ENCODE measurements at places on chromosomes 7 and 10.
A peak's percentile ranks its signal among the peaks of the same experiment; 100 is the strongest.

- DNase-seq = no peak
Measured at GRCh38 chr10:71358277-71358676, 38.4 kb upstream of the CDH23 start.

- DNase-seq = no peak
Measured at GRCh38 chr10:66604195-66604594, 321.6 kb upstream of the LRRTM3 start.

GRCh38 chr7:77806425-77806824 is 7.9 kb downstream of the PHTF2 start:
- no peak for DNase-seq

- DNase-seq = no peak
Measured at GRCh38 chr10:11135709-11136108, 118.0 kb downstream of the CELF2 start.

GRCh38 chr10:58647376-58648112 is 134.9 kb downstream of the BICC1 start:
- no peak for DNase-seq

DNA sequence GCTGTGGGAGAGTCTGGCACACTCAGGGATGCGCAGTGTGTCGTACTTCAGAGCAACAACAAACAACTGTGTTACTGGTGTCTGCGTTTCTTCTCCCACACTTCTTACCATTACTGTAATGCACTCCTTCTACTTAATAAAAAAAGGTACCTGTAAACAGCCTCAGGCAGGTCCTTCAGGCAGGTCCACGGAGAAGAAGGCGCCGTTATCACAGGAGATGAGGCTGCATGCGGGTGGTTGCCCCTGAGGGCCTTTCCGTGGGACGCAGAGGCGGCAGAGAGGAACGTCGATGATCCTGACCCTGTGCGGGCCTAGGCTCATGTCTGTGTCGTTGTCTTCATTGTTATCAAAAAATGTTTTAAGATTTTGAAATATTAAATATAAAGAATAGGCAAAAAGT is 29.4 kb downstream of the NKX6-2 start:
- no peak for DNase-seq

DNA sequence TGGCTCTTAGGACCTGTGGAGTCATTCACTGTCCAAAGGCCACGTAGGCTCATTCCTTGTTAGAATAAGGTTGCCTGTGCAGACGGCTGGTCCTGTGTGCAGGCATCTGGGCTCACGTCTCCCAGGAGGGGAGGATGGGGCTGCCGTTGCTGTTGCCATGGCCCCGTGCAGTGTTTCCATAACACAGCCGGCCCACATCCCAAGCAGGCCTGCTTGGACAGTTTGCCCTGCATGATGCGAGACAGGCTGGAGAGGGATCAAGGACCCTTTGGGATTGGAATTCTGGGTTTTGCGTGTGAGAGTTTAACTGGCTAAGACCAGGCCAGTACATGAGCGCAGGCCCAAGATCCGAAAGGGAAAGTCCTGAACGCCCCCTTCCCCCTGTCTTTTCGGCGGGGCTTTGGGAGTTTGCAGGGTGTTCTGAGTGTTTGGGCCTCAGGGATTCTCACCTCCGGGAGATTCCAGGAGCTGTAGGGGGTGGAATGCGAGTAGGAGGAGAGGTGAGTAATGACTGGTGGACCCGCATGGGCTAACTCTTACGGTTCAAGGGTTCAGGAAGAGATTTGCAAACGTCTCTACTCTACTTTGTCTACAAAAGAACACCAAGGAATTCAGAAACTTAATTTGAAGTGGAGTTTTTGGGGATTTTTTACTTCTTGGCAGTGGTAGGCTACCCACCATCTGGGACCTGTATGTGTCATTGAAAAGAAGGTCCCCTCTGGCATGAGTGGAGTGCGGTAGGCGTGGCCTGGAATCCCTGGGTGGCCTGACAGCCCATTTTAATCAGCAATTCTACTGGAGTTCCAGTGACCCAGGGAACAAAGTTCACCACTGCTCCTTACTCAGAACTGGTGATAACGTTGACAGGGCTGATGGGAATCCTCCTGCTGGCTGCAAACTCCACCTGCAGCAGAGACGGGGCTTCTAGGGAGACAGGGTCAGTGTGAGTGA is 125.4 kb downstream of the ITIH5 start:
- no peak for DNase-seq

DNA sequence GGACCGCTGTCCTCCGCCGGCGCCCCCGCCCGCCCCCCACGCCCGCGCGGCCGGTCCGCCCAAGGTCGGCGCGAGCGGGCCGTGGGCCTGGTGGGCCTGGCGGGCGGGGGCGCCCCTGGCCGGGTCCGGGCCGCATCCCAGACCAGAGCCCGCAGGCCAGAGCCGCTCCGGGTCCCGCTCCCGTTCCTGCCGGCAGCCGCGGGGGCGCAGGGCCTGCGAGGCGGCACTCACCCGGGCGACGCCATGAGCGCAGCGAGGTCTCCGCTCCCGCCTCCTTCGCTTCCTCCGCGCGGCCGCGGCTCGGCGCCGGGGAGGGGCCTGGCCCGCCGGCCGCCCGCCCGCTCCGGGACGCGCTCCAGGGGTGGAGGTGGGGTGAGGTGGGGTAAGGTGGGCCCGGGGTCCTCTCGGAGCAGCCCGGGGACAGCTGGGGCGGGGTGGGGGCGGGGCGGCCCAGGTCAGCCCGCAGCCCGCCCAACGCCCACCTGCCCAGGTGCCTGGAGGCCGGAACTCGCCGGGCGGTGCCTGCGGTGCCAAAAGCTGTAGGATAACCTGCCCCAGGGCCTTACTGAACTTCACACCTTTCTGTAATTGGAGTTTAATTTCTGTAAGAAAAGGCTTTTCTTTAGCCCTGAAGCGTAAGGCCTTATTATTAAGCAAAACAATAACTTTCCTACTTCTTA is at the start of gene URGCP:
Gene URGCP, minus strand, starts transcription at position 266 of the 680 bp plus-strand sequence. Its CDS starts 21 bp downstream, at position 245.
- DNase-seq = no peak

- DNase-seq = peak; percentile 33
Measured at GRCh38 chr10:66180581-66181318, 745.1 kb upstream of the LRRTM3 start.

GRCh38 chr7:16826060-16826459 is 21.3 kb upstream of the AGR2 start:
- DNase-seq = no peak

- peak; percentile 89 for DNase-seq
Measured at GRCh38 chr10:77501152-77501845, 136.3 kb downstream of the KCNMA1 start.

- DNase-seq = no peak
Measured at GRCh38 chr10:45199205-45199740, 116.1 kb downstream of the OR13A1 start.

- DNase-seq = no peak
Measured at GRCh38 chr10:32159264-32159663, 103.0 kb upstream of the KIF5B start.

GRCh38 chr10:66982792-66983474 is 57.1 kb downstream of the LRRTM3 start:
- no peak for DNase-seq

DNA sequence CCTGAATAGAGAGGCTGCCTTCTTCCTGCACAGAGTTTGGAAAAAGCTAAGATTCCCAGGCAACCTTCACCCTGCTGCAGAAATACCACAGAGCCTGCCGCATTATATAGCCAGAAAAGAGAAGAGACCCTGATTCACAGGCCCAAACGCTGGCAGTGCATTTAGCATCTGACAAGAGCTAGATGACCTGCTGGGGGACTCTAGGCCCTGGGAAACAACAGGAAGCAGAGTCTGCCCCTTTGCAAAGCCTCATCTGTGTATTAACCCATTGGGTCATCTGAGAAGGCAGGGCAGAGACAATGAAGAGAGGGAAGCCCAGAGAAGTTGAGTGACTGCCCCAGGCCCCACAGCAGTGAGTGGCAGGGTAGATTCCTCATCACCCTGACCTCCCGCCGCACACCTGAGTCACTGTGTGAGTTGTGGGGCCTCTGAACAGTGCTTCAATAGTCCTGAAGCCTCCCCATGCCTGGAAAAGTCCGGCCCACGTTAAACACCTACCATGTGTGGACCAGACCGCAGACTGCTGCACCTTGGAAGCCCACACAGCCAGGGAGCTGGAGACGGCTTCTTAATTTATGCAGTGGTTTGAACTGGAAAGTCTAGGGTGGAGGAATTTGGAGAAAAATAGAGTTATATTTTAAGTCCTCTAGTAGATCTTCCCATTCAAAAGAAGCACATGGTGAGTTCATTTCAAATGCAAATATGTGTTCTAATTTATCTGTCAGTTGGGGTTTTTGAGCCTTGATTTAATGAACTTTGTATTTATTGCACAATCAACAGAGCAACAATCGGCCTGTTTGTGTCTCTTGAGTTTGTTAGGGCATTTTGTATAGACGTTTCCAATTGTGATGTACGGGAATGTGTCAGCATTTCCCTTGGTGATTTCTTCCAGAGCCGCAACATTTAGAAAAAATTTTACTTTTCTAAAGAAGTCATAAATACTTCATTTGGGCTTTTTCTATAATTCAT is 80.4 kb upstream of the GPR26 start:
- no peak for DNase-seq

- no peak for DNase-seq
Measured at GRCh38 chr10:47255033-47255813, 44.8 kb upstream of the GDF10 start.

DNA sequence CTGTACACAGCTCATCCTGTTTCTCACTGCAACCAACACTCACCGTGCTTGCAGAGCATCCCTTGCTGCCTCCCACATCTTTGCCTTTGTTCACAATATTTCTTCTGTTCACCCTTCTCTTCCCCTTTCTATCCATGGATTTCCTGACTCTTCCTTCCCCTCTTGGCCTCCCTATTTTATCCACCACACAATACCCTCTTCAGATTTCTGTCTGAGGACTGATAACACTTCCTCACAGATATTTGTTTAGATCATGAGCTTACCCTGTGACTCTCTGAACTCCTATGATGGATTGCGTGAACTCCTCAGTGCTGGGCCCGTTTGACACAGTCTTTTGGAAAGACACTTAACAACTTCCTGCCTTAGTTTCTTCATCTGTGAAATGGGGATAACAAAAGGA is 62.8 kb upstream of the GPR158 start:
- DNase-seq = no peak

GRCh38 chr10:78464856-78465267 is 431.2 kb downstream of the RPS24 start:
- no peak for DNase-seq

DNA sequence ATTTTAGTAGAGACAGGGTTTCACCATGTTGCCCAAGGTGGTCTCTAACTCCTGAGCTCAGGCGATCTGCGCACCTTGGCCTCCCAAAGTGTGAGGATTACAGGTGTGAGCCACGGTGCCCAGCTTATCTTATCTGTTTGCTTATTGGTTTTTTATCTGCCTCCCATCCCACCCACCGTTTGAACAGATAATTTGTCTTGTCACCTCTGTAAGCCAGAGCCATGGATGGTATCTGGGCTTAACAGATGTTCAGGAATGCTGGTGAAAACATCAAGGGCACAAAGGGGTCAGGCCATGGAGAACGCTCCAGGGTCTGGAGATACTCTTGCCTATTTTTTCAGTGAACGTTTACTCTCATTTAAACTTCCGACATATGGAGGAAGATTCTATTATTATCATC is 12.0 kb upstream of the NDST2 start:
- no peak for DNase-seq

GRCh38 chr7:116071629-116072028 is 41.1 kb upstream of the TFEC start:
- no peak for DNase-seq

GRCh38 chr7:113891031-113891350 is 27.8 kb downstream of the PPP1R3A start:
- no peak for DNase-seq

DNA sequence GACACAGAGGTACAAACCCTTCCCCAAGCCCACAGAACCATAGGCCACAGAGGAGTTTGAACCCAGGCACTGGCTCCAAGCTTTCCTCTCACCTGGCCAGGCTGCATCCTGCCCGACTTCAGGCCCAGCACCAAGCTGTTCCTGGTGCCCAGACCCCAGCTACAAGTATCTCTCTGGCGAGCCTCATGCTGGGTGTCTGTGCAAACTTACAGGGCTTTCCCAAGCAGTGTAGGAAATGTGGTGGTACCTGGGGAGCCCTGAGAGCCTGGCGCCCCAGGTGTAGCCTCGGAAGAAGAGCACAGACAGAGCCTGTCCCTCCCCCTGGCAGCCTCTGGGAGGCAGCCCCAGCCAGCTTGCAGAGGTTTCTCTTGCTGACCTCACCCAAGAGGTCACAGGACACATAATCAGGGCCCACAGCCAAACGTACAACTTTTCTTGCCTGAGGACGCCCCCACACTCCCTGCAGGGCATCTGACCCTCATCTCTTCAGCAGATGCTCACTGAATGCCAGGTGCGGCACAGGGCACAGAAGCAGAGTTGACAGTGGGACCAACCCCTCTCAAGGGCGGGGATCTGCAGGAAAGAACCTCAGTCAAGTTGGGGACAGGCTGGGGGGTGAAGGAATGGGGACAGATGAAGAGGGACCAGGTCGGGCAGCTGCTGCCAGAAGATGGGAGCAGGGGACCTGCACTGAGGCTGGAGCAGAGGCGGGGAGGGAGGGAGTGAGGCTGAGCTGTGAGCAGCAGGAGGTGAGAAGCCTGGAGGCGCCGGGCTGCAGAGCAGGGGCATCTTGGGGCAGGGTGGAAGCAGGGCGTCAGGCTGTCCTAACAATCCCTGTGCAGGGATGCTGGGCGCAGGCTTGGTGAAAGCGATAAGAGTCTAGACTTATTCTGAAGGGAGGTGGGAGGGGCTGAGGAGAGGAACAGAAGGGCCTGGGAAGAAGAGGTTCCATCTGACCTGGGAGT is 16.3 kb upstream of the MYL7 start:
- DNase-seq = no peak
